ENCODE measurements at places on chromosomes 11 and 22.

DNA sequence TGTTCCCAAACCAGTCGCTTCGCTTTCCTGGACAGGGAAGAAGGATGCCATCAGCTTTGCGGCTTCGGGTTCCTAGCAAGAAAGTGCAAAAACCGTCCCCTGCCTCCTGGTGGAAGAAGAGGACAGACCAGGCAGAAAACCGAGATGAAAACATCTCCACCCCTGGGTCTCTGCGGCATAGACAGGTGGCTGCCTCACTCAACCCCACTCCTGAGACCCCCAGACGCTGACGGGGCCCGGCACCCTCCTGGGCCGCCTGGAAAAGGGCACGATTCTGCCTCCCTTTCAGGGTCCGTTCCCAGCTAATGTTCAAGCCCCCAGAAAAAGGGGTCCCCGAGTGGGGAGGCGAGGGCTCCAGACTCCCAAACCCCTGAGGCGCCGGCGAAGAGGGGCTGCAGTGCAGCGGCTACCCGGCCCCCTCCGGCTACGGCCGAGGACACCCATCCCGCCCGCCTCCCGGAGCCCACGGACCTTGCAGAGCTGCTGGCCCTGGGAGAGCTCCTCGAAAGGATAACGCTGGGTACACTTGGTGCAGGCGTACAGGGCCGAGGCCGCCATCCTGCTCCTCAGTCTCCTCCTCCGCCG lies 569 bp downstream of the FAM76B start:
- peak; percentile 32 for DNase-seq

DNA sequence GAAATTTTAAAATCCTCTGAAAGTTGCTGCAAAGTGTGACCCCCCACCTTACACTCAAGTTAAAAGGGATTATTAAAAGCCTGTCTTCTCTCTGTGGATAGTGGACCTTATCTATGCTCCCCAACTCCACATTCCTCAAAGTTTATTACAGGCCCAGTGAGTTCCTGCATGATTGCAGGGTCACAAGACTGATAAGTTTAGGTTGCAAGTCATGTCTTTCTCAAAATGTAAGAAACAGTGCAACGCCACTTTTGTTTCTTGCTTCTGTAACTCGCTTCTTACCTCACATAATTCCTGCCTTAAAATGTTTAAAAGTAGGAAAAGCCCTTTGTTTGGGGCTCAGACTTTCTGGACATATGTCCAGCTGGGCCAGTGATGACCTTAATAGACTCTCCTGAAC lies 38.4 kb upstream of the GLYAT start:
- no peak for DNase-seq

DNA sequence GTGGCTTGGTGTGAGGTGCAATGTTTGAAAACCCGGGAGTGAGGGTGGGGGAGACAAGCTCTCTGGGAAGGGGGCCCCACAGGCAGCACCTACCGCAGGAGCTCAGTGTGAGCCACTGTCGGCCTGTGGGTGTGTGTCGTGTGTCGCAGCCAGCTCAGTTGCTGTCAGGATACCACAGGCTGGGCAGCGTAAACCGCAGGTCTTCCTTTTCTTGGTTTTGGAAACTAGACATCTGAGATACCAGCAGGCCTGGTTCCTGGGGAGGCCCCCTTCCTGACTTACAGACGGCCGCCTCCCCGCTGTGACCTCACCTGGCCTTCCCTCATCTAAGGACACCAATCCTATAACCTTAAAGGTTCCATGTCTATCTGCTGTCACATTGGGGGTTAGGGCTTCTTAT lies 19.4 kb downstream of the IRF7 start:
- no peak for DNase-seq

GRCh38 chr11:207863-208180 lies 314 bp downstream of the RIC8A start:
- no peak for DNase-seq

DNA sequence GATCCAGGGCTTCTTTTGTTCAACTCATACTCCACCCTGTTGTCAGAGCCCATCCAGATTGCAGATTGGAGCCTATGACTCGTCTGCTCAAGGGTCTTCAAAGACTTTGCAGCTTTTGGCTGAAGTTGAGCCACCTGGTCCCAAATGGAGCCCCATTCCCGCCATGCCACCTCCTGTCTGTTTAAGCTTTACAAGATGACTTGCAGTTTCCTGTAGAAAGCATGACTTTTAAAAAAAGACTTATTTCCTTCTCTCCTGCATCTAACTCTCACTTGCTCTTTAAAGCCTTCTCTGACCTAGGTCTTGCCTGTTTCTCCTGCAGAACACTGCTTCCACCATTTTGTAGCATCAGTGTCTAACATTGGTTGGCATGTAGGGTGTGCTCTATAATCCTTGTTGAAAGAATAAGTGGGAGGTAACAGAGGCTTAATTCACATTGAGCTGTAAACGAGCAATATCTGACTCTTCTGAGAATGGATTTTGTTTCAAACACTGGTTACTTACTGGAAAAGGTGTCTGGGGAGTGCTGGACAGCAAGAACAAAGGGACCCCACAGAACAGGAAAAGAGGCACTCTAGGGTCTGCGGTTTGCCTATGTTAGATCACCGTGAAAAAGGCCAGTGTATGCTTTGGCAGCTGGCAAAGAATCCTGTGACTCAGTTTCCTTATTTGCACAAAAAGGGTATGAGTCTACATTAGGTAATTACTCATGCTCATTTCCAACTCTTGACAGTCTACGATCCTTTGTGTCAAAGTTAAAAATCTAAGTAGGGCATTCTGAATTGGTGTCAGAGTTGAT lies 30.3 kb downstream of the NF2 start:
- DNase-seq: no peak

DNA sequence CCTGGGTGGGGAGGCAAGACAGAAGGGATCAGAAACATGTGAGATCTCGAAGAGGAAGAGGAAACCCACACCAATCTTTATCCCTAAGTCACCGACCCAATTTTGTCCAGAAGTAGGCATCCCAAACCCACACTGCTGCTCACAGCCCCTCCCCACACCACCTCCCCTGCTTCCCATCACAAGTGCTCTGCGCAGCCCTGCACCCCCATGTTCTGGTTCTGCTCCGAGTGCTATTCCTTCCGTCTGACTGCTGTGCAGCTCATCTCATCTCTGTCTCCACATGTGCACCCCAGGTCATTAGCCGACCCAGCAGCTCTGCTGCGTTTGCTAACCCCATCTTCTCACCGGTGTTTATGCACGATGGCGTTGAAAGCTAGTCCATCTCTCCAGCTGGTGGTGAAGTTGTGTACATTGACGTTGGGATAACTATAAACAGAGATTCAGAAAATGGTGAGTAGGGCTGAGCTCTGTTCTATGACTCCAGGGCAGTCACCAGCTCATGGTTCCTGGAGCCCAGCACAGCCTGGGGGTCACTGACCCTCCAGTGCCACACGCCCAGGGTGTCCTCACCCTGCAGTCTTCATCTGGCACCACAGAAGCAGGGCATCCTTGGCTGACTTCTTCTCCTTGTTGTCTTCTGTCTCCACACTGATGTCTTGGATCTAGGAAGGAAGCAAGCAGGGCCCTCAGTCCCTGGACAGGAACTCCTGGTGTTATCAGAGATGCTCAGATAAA lies 15.1 kb downstream of the SPTBN2 start:
- no peak for DNase-seq

GRCh38 chr11:110272919-110273318 lies 23.5 kb downstream of the RDX start:
- no peak for DNase-seq

DNA sequence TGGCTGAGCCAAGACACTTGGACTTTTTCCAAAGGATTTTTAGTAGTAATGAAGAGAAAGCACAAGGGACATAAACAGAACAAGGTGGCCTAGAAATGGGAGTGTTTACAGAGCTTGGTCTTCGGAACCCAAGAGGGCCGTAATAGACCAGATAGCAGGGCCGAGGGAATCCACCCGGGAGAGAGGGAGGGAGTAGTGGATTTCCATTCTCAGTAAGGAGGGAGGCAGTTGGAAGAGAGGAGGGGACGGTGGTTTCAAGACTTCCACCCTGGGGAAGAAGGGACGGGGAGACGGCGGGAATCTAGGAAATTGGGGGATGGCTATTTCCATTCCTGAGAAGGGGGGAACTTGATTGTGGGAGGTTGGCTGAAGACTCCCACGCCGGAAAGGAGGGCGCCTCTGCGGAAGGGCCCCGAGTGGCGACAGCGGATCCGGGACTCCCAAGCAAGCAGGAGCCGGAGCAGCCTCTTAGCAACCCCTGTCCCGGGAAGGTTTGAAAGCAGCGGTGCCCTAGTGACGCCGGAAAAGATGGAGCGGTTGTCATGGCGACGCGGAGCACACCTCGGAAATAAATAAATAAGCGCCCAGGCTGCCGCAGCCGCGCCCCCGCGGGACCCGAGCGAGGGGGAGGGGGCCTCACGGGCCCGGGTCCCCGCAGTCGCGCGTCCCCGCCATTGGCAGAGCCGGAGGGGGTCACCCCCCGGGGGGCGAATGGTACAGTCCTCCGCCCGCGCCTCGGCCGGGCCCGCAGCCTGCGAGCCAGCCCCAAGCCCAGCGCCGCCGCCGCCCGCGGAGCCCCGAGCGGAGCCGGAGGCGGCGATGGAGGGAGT lies 31.6 kb downstream of the EIF3F start:
- peak; percentile 76 for DNase-seq

DNA sequence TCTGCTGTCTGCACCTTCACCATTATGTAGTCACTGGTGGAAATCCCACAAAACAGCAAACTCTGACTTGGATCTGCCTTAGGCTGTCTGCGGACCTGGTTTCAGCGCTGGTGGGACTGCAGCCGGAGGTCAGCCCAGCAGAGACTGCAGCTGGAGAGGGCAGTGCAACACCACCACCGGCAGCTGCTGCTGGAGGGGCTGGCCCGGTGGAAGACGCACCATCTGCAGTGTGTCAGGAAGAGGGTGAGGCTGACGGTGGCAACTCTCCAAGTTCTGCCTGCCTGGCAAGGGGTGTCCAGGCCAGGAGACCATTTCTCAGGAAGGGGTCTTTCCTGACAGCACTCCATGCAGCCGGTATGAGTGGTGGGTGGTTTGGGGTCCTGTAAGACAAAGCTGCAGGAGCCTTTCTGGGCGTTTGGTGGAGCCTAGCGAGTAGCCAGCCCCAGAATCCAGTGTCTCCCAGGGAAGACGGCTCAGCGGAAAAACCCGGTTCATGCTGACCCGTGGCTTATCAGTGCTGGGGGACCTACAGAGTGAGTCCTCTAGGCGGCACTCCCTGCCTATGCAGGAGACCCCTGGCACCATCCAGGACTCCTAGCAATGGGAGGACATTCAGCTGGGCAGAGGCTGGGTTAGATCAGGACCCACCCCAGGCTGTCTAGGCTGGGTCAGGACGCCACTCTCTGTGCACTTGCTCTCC lies 50.8 kb downstream of the PISD start:
- no peak for DNase-seq

- no peak for DNase-seq
Observed at GRCh38 chr11:27055065-27055682, 14.6 kb downstream of the BBOX1 start.

GRCh38 chr11:30116512-30116911 lies 99.7 kb upstream of the KCNA4 start:
- DNase-seq: no peak

DNA sequence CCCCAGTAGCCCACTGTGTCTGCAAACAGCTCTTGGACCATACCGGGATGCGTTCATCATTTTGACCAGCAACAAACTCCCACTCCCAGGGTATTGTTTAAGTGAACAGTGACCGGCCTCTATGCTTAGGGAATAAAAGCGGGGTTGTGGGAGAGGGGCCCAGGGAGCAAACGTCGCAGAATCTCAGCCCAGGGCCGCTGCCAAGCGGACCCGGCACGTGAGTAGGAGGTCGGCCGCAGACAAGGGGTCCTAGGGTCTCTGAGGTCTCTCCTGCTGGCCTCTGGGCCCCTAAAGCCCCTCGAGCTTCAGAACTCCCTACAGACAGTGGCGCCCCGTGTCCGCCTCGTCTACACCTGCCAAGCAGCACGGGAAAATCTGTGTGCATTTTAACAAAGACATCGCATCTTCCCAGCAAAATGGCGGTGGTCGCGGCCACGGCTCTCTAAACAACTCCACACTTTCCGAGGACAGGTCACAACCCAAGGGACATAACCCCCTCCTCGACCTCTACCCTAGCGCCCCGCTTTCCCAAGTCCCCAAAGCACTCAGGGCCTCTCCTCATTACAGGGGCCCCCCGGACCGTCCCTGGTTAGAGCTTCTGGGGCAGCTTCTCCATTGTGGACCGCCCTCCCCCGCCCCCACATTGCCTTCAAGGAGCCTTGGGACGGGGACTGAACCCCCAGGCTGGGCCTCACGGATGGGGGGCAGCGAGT lies 3.9 kb upstream of the GCAT start:
- no peak for DNase-seq
